Gastroesophageal sphincter (tissue), 4 donors: ENCODE measurements at places on chromosomes 6 and 20. TPM values are rescaled to one million over a fixed set of nuclear protein-coding genes. Genes with fewer than 3 reads are reported as not detected.

RAET1G gene
- not detected for total RNA-seq

EPHA7 gene
- total RNA-seq: 162 TPM

CST2 gene
- total RNA-seq: 0.87 TPM

OVOL2 gene
- not detected for total RNA-seq

NT5DC1 gene
- 7.1 TPM for total RNA-seq

TAF4 gene
- total RNA-seq: 19.9 TPM

TRIM40 gene
- not detected for total RNA-seq

TENT5A gene
- total RNA-seq: 35.8 TPM

FAXC gene
- total RNA-seq: 18.4 TPM

ESR1 gene
- 0.93 TPM for total RNA-seq

CGA gene
- total RNA-seq: not detected

CST4 gene
- total RNA-seq: not detected

CASS4 gene
- 2.0 TPM for total RNA-seq

SMIM29 gene
- total RNA-seq: 17.8 TPM

CSNK2A1 gene
- total RNA-seq: 100 TPM

ZNF831 gene
- total RNA-seq: 0.16 TPM

AIG1 gene
- total RNA-seq: 34.7 TPM

TMEM200A gene
- 1.3 TPM for total RNA-seq

C20orf202 gene
- not detected for total RNA-seq

SDC4 gene
- 85.9 TPM for total RNA-seq

DEFB125 gene
- total RNA-seq: not detected

ADGRF4 gene
- not detected for total RNA-seq

PDE10A gene
- total RNA-seq: 3.4 TPM

FAM184A gene
- total RNA-seq: 7.5 TPM

KIF25 gene
- total RNA-seq: not detected

ARMH2 gene
- total RNA-seq: 0.54 TPM

SIRPB2 gene
- 11.1 TPM for total RNA-seq

CPXM1 gene
- total RNA-seq: 2.3 TPM

CLPSL1 gene
- total RNA-seq: not detected

LRP11 gene
- 17.9 TPM for total RNA-seq

RAET1L gene
- total RNA-seq: not detected

GDAP1L1 gene
- not detected for total RNA-seq

UTRN gene
- 177 TPM for total RNA-seq

C20orf96 gene
- 0.93 TPM for total RNA-seq

ZNF334 gene
- 0.54 TPM for total RNA-seq

TP53TG5 gene
- total RNA-seq: not detected

CALHM6 gene
- 4.2 TPM for total RNA-seq

SLPI gene
- 26.1 TPM for total RNA-seq

EMILIN3 gene
- total RNA-seq: 3.4 TPM

GZF1 gene
- total RNA-seq: 13.5 TPM

XKR7 gene
- not detected for total RNA-seq

DUSP15 gene
- total RNA-seq: 2.5 TPM

C2 gene
- 33.4 TPM for total RNA-seq

PROKR2 gene
- total RNA-seq: not detected

CEBPB gene
- 113 TPM for total RNA-seq

APCDD1L gene
- 0.40 TPM for total RNA-seq

SHLD1 gene
- total RNA-seq: 0.93 TPM

BPI gene
- total RNA-seq: not detected

PM20D2 gene
- 25.4 TPM for total RNA-seq

LTB gene
- total RNA-seq: not detected
